ENCODE measurements at places on chromosomes 2 and 18.

DNA sequence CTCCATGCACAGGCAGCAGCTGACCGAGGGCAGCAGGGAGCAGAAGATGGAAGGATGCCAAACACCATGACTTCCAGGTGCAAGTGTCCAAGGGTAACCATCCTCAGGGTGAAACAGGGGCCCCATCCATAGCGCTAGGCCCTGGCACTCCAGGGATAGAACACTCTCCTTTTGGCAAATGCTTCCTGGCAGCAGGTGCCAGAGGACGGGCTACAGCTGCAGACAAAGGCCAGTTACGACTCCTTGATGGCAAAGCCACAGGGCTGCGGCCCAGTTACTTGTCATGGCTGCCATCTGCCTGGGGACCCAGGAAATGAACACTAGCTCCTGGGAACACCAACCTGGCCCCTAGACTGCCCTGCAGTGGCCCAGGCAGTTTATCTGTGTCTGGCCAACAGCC, 178.8 kb downstream of the TMEM163 start:
- DNase-seq = no peak

DNA sequence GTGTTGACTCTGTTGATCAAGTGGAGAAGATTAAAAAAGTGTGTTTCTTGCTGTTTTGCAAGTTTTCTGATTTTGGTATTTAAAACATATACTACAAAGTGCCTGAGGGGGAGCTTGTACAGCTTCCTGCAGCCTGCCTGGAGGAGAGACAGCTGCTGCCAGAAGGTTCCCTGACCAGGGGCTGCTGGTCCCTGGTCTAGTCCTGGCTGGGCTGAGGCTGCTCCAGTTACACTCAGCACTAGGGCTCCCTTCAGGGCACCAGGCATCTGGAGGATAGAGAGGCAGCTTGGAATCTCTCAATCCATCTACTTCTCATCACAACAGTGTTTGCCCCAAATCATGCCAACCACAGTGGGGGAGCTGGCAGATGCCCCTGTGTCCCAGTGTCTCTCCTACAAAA, 4.8 kb downstream of the MC2R start:
- no peak for DNase-seq

DNA sequence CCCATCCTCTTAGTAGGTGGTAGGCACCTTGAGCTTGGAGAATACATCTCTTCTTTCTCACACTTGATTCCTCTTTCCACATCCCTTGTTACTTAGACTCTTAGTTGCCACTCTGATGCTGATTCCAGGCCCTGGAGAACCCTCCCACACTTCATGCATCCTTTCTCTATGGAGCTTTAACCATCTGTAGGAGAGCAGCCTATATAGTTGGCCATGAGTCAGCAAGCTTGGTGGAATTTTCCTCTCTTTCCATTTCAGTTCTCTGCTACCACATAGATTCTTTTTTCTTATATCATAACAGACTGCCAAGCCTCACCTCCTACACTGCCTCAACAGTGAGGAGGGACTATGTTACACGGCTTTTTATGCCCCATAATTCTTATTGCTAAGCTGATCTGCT, 851.6 kb upstream of the CDH2 start:
- DNase-seq = no peak

DNA sequence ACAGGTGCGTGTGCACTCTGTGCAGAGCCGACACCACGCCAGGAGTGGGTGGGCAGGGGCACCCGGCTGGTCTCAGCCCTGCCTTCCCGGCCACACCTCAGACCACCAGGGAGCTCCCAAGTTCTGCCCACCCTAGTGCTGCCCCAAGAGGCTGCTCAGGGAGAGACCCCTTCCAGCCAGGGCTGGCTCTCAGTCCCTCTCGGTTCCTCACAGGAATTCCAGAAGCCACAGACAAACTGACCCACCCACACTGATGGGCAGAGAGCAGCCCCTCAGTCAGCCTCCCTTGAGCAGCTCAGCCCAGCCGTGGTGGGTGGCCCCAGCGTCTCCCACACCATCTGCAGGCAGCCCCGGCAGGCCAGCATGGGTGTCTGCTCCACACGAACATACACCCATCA, 33.8 kb downstream of the GPC1 start:
- no peak for DNase-seq

GRCh38 chr18:35810520-35810919, 162.0 kb upstream of the RMP24 start:
- no peak for DNase-seq

GRCh38 chr2:70557171-70557838, 3.7 kb upstream of the TGFA start:
- no peak for DNase-seq

DNA sequence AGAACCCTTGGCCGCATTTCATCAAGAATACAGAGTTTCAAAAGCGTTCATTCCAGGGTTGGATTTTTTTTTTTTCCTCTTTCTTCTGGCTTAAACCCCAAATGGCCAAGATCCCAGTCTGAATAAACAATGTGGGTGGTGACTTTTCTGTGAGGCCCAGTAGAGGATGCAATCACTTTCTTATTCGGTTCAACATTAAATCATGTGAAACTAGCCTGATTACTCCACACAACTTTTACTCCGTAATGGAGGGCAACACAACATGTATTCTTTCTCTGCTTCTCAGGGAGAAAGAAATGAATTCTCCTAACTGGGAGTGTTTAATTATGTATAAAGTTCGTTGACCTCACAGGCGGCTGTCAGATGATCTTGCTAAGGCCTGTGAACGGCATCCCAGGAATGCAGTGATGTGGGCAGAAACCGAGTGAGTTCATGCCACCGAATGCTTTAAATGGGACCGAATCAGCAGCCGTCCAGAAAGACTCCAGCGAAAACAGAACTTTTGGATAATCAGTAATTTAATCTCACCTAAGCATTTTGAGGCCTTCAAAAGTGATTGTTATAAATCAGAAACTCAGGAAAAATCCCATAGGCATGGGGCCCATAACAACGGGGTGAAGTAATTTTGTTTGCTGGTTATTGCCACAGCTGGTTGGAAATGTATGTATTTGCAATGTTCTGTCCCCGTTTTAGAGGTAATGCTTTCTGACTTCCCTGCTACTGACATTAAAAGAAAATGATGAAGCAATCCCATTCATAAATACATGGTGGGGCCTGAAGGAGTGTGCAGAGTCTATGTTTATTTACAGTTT, 81.5 kb downstream of the BCL2 start:
- DNase-seq = peak; percentile 88

DNA sequence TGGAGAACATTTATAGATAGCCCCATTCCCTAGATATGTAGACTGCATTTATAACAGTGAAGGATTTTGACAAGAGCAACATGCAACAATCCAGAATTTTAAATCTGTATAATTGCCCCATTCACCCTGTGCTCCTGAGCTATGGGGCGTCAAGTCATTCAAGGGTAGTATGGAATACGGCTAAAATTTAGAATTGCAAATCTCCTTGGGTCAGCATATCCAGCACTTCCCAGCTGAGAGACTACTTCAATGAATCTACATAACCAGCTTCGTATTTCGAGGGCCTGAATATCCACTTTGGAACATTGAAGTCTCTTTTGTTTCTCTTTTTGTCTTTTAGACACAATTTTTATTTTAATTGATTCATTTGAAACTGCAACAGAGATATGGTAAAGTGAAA, 28.4 kb upstream of the ACVR1C start:
- no peak for DNase-seq

DNA sequence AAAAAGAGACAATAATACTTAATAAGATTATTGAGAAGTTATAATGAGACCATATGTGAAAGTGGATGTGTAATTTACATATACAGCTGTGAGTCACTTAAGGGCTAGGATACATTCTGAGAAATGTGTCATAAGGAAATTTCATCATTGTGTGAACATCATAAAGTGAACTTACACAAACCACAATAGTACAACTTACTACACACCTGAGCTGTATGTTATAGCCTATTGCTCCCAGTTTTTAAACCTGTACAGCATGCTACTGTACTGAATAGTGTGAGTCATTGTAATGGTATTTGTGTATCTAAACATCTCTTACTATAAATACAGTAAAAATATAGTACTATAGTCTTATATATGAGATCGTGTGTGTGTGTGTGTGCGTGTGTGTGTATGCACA, 1420.3 kb upstream of the PIK3C3 start:
- no peak for DNase-seq

GRCh38 chr2:207546822-207547221, 17.1 kb downstream of the CREB1 start:
- DNase-seq = no peak

GRCh38 chr2:158182676-158183295, 81.1 kb downstream of the UPP2 start:
- DNase-seq = no peak

- no peak for DNase-seq
These were observed 125.0 kb downstream of the SPHKAP start for GRCh38 chr2:228056293-228057097.

- no peak for DNase-seq
These were observed 249.1 kb upstream of the SIX2 start for GRCh38 chr2:45258311-45258710.

DNA sequence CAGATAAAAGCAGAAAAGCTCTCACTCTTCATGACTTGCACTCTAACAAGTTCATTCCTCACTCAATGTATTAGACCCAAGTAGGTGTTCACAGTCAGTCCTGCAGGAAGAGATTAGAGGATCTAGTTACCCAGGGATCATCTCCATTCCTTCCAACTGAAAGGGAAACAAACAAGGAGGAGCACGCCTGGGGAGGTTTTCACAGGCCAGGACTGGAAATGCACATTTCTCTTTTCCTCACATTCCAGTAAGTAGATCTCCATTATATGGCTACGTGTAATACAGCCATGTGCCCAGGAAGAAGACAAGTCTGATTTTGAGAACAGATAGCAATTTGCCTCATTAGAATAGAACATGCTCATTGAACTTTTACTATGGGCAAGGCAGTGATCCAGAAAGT, 1132.2 kb upstream of the FAM98A start:
- no peak for DNase-seq

Data from COLO829 (cell line).